ENCODE measurements at places on chromosomes 2 and 18. TPM values are rescaled to one million over a fixed set of nuclear protein-coding genes. Genes with fewer than 3 reads are reported as not detected.

- H3K36me3 ChIP-seq, result no peaks in the 10 kb centered on the region
- H3K4me1 ChIP-seq, result peaks cover 4% of the 10 kb centered on the region
- H3K27ac ChIP-seq, result no peak overlapping the region
- H3K4me3 ChIP-seq, result no peak overlapping the region
Measured at GRCh38 chr2:160736148-160737028, 242.8 kb upstream of the RBMS1 start.

Gene CTNNA2
- total RNA-seq, result 10.2 TPM

- no peak overlapping the region for H3K4me3 ChIP-seq
- no peak for DNase-seq
- no peak overlapping the region for H3K27ac ChIP-seq
- H3K4me1 ChIP-seq, result peaks cover 21% of the 10 kb centered on the region
Measured at GRCh38 chr18:56035546-56035945, 447.6 kb upstream of the TCF4 start.

DNA sequence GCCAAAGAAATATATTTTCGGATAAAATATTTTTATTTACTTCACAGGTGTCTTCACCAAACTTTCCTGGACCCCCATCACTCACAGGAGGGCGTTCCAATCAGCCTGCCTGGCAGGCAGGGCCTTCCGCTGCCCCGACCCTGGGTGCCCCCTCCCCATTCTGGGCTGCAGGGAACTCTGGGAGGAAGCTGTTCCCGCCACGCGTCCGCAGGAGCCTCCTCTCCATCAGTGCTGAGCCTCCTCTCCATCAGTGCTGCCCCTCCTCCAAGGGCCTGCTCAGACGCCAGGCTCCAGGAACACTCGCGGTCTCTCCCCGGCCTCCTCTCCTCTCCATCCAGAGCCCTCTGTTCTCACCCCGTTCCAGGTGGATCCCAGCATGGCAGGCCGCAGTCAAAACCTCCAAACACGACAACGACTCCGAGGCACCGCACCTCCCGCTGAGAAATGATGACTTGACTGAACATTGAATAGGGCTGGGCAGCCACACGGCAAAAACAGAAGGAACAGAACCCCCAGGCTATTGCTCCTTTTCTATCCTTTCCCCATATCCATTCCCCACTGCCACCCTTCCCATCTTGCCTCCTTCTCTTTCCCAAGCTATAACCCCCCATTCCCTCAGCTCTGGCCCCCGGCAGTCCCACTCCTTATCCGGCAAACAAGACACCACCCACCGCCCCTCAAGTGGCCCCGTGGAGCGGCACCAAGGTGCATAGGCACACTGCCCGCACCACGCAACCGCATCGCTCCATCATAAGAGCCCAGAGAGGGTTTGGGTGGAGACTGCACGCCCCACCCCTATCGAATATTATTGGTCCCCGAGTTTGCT, 268.6 kb upstream of the RAB6C start:
- DNase-seq, result no peak
- no peak overlapping the region for H3K4me3 ChIP-seq
- no peaks in the 10 kb centered on the region for H3K4me1 ChIP-seq
- H3K27ac ChIP-seq, result no peak overlapping the region
